ENCODE measurements at places on chromosomes 5 and 9.

DNA sequence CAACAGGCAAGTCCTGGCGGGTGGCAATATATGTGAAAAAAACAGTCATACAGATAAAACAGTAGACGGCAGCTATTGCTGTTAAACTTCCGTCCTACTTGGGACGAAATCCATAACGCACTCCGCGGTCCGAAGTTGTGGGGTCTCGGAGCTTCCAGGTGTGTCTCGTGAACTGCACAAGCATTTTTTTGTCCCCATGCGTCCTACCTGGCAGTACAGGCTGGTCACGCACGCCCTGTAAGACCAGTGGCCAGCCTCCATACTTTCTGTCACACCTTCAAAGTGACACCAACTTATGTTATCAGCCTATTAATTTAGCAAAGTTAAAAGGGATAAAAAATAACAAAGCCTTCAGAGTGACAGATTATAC, 51.3 kb downstream of the TGFBI start:
- DNase-seq = no peak

DNA sequence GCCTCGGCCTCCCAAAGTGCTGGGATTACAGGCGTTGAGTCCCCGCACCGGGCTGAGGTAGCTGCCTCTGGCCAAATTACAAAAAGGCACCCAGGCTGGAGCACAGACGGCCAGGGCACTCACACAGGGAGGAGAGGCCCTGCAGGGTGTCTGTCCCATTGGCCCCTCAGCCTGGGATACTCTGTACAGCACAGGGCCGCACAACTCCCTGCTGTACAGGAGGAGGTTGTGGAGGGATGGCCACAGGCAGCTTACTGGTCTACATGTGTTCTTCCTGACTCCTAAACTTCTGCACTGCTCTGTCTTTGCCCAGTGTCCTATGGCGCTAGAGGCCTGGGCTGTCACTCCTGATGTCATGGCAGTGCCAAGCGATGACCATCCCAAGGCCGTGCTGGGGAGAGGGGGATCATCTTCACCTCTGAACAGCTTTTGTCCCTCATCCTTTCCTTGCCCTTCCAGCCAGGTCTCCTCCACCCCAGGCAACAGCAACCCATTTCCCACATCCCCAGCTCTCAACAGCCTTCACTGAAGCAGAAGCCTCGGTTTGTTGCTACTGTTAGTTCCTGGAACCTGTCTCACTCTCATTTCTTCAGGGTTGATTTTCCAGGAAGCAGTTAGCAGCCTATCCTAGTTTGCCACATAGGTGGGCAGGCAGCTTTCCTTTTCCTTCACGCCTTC, 1.8 kb upstream of the CNOT6 start:
- no peak for DNase-seq

DNA sequence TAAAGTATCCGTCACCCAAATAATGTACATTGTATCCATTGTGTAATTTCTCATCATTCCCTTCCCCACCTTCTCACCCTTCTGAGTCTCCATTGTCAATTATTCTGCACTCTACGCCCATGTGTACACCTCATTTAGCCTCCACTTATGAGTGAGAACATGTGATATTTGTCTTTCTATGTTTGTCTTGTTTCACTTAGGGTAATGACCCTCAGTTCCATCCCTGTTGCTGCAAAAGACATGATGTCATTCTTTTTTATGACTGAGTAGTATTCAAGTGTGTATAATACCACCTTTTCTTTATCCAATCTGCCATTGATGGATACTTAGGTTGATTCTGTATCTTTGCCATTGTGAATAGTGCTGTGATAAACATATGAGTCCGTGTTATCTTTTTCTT, 4.9 kb upstream of the SPATA31C2 start:
- no peak for DNase-seq

GRCh38 chr5:43854697-43855292, 251.8 kb downstream of the NNT start:
- DNase-seq = no peak

DNA sequence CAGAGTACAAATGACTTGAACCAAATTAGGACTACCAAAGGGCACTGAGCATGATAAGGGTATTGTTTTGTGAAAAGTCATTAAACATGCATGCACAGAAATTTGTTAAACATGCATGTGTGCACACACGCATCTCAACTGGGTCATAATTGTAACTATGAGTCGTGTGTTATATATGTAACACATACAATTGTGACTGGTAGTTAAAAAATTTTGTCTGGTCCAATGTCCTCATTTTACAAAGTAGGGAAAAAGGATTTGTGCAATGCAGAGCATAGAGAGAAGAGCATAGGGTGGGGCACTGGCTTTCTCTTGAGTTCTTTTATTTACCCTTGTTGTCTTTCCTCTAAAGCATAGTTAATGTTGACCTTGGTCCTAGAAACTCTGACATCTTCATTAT, 19.3 kb upstream of the IGFBPL1 start:
- DNase-seq = no peak

DNA sequence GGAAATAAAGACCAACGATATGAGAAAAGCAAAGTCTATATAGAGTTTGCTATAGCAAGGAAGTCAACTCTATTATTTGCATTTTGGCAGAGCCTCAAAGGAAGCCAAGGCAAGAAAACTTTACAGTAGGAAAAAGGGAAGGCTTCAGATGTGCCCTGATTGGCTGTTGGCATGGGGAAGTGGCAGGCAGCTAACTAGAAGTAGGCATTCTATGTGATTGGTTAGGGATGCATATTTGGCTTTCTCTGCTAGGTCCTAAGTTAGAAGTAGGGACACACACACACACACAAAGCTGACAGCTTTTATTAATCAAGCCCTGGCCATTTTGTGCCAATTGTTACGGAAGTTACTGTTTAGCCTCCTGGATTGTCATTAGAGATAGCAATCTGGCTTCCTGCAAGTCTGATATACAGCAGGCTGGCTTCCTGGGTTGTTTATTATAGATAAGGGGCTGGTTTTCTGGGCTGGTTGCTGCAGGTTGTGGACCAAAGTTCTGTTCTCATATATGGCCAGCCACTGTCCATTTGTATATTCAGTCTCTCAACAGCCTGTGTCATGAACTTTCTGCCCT, 308.1 kb upstream of the GRAMD2B start:
- DNase-seq = no peak

GRCh38 chr5:746258-746761, 38.2 kb downstream of the ZDHHC11B start:
- DNase-seq = no peak

DNA sequence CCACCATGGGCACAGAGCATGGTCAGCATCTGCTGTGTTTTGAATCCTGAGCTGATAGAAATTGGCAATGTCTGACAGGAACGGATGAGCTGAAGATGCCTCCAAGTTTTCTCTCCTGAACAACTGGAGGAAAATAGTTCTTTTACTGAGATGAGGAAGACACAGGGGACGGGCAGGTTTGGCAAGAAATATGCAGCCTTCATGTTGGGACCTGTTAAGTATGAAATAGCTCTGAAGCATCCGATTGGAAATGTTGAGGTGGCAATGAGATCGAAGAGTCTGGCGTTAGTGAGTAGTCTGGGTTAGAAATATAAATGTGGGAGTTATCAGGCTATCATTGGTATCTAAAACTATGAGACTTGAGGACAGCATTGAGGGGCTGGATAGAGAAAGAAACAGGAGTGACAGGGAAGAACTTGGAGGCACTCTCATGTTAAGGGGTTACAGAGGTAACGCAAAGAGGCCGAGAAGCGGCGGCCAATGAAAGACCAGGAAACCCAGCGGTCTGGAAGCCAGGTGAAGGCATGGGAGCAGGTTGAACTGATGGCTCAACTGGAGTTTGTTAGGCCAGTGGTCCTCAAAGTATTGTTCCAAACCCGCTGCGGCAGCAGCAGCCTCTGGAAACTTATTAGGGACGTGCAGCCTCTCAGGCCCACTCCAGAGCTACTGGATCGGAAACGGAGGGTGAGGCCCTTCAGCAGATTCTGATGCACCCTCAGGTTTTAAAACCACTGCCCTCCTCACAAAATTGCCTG, 1.0 kb upstream of the MAMDC2 start:
- DNase-seq = no peak

DNA sequence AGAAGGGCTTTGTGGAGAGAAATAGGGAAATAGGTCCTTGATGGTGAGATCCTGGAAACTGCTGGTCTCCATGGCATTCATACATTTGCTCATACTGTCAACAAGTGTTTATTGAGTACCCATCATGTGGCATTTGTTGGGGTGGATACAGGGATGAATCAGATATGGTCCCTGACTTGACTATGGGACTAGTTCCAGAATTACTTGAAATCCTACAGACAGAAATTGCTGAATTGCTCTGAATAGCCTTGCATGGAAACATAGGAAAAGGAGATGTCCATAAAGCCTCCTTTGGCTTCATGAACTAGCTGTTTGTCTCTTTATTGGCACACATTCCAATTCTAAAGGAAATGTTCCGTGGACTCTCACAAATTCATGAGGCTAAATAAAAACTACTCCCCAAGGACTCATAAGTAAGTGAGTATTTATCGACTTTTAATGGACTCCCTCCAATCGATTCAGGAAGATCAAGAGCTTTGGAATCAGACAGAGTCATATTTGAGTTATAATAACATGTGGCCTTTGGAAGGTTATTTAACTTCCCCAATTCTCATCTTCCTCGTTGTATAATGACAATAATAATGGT, 122.4 kb upstream of the C6 start:
- no peak for DNase-seq

Data from cortex of kidney (tissue), 1 donor.